Occipital lobe (tissue), 3 donors: ENCODE measurements at places on chromosomes 5 and 9.

GRCh38 chr9:131162886-131163285 lies 37.5 kb downstream of the NUP214 start:
- DNase-seq, result no peak

DNA sequence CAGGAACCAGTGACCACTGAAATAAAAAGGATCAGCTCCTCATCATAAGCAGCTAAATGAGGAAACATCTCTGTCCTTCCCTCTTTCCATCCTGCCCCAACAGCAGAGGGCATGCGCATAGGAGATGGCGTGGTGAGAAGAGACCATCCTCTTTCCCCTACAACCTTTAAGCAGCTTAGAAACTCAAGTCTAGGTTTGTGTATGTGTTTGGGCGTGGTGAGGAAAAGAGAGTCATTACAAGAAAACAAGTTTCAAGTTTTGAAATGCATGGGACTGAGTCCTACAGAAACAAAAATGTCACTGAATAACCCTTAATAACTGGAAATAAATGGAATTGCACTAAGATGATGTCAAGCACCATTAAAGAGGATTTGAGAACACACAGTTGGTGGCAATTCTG lies 96.4 kb upstream of the IL12B start:
- no peak for DNase-seq

GRCh38 chr9:116365056-116365471 lies 211.5 kb downstream of the PAPPA start:
- DNase-seq, result no peak

DNA sequence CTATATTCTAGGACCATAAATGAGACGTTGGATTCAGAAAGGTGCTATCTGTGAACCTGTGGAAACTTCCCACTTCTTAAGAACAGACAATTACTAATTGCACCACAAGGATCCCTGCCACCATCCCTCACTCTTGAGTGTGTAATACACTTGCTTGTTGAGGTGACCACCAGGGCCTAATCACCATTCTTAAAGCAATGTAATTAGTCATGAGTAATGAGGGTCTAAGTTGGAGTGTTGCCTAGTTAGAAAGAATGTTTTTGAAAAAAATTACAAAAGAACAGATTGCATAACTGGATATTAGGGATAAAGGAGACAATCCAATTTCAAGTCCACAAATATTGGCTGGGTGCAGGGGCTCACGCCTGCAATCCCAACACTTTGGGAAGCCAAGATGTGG lies 56.9 kb upstream of the TRIO start:
- no peak for DNase-seq
